Astrocyte of the spinal cord (primary cell): ENCODE measurements at places on chromosomes 7 and 10.

DNA sequence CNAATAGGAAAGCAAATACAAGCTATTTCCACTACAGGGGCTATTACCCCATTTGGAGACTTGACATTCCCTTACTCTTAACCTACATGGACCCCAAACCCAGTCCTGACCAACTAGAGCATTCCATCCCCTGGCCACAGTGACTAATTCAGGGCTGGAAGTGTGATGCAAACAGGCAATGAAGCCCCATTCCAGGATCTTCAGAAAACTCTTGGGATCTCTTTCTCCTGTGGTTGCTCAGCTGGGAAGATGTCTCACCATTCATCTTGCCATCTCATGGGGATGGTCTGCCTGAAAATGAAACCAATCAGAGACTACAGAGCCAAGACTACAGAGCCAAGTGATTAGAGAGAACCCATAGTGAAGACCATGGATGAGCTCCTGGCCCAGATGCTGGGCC, 206.2 kb downstream of the ZNF365 start:
- peak; percentile 22 for DNase-seq

- DNase-seq, result no peak
Observed at GRCh38 chr10:67033878-67034277, 108.0 kb downstream of the LRRTM3 start.

GRCh38 chr10:105707603-105708002, 1066.5 kb downstream of the SORCS3 start:
- no peak for DNase-seq

DNA sequence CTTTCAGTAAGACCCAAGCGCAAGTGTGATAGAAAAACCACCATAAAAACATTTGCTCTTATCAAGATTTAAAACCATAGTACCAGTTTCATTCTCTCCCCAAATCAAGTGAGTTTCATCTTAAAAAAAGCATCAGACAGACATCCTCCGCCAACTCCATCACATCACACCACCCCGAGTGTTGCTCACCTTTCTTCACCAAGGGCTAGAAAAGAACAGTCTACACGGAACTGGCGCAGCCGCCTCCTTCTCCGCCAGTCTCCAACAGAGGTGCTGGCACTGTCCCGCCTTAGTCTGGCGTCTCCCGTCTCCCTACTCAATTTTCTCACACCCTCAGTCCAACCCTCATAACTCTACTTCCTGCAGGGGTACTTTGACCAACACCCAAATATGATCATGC, 46.9 kb upstream of the WIPI2 start:
- no peak for DNase-seq

DNA sequence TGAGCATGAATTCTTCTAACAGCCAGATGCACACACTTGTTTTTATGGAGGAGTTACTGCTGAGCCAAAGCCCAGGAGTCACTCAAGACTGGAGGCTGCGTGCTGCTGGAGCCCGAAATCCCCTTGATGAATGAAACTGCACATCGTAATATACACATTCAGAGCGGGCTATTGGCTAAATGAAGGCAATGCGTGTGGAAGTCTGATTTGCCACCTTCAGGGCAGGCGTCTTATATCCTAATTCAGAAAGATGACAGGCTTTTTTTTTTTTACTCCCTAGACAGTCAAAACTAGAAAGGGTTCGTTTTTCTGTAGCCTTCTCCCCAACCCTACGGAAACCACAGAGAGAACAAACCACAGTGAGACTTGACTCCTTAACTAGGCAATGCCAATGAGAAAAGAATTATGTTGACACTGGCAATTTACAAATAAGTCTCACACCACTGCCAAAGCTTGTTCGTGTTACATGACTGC, 227.2 kb upstream of the KLF14 start:
- peak; percentile 88 for DNase-seq

GRCh38 chr10:49611816-49612512, 1.9 kb downstream of the SLC18A3 start:
- no peak for DNase-seq

DNA sequence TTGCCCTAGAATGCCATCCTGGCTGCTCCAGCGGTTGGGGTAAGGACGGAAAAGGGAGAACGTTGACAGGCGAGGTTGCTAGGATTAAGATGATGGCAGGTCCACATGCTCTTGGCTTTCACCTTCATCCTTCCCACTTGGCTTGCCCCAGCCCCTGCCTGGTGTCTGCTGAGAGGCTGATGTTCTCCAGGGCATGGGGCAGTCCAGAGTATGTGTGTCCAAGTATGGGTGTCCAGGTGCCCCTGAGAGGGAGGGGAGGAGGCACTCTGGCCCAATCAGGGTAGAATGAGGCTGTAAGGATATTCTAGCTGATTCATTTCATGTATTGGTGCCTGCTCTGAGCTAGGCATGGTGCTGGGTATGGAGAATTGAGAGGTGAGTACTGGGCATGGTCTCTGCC, 12.6 kb downstream of the NEURL1 start:
- DNase-seq, result no peak

- peak; percentile 94 for DNase-seq
Observed at GRCh38 chr10:71840177-71840957, 10.7 kb downstream of the PSAP start.

GRCh38 chr10:283916-284356, 148.7 kb downstream of the ZMYND11 start:
- DNase-seq, result no peak
